Naive thymus-derived CD8-positive, alpha-beta T cell (primary cell): ENCODE measurements at places on chromosomes 7 and 10.

DNA sequence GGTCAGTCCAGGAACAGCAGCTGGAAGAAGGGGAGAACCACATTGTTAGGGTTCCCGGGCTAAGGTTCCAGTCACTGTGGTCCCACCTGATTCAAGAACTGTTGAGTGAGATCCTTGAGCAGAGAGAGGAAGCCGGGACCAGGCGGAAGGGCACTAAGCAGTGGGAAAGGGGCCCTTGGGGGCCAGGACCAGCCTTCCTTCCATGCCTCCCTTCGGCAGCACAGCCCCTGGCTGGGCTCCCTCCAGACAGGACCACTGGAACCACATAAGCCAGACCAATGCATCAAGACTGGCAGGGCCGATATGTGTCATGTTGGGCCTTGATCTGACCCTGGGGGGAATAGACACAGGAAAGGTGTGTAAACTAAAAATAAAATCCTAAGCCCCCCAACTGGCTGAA lies 103.9 kb downstream of the STRA8 start:
- DNase-seq: no peak

DNA sequence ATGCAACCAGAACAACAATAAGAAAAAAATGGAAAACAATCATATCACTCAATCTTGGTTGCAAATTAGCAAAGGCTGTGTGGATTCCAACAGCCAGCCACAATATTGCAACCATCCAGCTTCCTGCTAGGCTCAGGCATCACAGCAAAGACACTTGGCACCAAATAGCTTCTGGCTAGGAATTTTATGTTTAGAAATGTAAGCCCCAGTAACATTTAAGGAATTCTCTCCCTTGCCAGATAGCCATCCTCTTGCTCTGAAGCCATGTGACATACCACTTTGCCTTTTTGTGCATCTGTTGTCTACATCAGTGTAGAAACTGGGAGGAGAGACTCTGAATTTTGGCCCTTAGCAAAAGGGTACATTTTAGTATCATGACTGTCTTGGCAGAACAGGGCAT lies 22.2 kb downstream of the MKX start:
- no peak for DNase-seq

DNA sequence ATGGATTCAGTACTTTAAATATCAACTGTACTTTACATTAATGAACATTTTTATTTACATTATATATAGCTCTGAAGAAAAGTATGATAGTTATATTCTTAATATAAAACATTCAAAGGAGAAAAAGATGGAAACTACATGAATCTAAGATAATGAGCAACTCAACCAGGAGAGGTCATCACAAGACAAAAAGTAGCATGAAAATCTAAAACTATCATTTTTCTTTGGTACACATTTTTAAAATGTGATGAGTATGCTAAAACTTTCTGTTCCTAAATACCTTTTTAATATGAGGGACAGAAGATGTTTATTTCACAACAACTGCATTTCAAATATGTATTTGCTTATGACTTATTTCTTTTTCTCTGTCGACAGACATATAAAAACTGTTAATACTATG lies 2.4 kb downstream of the CNTNAP2 start:
- no peak for DNase-seq

DNA sequence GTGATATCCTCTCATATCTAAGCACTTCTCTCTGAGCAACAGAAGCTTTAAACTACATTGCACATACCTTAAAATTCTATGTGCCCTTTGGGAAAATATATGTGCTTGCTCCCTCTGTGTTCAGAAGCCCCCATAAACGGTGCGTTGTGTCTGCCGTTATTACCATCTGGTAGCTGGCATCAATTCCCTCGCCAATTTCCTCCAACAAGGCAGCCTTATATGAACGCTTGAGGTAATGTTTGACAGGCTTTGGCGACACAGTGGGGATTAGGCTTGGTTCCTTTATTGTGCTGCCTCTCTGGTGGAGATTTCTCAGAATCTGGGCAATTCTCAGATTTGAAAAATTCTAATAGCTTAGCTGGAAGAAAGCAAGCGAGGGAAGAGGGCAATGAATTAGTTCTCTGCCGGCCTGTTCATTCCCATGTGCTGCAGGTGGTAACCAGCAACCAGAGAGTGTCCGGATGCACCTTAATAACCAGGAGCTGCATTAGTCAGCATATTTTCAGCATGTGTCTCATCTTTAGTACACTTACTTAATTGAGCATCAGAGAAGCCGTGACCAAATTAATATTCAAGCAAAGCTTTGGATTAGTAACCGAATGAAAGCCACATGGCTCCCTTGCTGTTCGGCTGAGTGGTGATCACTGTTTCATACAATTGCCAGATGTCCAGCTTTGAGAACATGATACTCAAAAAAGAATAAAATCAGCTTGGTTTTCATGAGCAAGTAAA lies 7.3 kb upstream of the PPP1R17 start:
- DNase-seq: no peak

- DNase-seq: no peak
These were observed 9.6 kb upstream of the GDF2 start for GRCh38 chr10:47312663-47312995.

GRCh38 chr7:151020231-151020630 lies 4.1 kb downstream of the ATG9B start:
- no peak for DNase-seq

DNA sequence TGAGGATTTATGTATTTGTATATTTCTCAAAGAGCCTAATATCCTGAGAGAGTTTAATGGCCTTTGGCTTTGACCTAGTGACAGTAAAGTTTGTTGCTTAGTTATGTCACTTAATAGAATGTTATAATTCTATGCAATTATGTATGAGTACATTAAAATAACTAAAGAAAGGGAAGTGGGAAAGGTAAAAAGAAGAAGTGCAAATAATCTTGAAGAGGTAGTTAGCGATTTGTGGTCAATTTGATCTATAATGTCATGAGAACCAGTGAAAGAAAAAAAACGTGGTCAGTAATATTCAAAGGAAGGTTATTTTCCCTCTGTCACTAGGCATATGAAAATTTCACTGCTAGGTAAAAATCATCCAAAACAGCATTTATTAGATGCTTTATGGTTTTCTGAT lies 143.4 kb upstream of the LSM8 start:
- no peak for DNase-seq

GRCh38 chr10:16919121-16919982 lies 102.1 kb upstream of the RSU1 start:
- no peak for DNase-seq

DNA sequence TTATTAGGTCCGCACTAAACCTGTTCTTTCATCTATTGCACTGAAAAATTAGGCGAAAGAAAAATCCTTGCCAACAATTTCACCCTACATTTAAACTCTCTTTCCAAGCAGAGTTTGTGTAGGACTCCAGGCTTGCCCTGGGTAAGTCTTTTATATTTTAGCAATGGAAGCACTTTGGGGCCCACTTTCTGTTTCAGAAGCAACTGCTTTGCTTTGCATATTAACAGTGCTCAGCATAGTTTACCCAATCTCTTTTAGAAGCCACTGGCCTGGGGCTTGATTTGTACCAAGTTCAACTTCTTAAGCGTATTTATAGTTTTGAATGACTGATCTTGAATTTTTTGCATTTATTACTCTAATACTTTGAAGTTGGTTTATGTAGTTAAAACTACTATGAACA lies 78.8 kb upstream of the MDFIC start:
- DNase-seq: no peak

GRCh38 chr10:60267802-60268201 lies 121.9 kb downstream of the ANK3 start:
- no peak for DNase-seq

- DNase-seq: no peak
These were observed 101.9 kb upstream of the NPTX2 start for GRCh38 chr7:98515201-98515600.

DNA sequence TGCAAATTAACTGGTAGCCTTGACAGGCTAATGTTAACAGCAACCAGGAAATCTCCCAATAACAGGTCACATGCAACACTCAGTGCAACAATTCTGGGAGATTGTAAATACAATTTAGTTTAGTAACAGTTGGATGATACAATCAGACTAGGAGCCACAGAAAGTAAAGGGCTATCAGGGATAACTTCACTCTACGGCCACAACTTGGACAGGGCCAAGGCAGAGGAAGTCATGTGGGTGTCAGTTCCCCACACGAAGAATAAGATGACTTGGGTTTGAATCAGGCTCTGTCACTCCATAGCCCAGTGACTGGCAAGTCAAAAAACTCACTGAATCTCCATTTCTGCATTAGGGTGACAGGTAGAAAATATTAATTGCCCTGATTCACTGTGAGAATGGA lies 217.3 kb upstream of the CCDC6 start:
- no peak for DNase-seq

GRCh38 chr10:106716381-106716780 lies 448.1 kb downstream of the SORCS1 start:
- DNase-seq: no peak

DNA sequence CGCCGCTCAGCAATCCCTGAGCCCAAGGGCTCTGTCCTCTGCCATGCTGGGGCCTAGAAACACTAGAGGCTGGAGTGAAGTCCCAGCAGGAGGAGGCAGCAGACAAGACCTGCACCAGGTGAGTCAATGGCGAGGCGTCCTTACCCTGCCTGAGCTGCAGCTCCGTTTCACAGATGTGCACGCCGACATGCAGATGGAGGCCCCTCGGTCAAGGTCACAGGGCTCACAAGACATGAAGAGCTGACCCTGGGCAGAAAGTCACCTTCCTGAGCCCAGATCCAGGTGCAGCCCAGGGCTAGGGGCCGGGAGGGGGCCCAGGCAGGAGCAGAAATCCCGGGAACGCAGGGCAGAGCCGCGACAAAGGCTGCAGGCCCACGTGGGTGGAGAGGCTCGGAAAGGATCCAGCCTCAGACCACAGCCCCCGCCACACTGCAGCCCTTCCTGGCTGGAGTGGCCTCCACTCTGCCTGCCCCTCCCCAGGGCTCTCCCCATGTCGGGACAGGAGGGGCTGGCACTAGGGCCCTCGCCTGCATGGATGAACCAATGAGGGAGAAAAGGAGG lies 23.8 kb downstream of the PDGFA start:
- DNase-seq: no peak

- no peak for DNase-seq
These were observed 35.0 kb downstream of the DNAJC12 start for GRCh38 chr10:67802767-67803538.

DNA sequence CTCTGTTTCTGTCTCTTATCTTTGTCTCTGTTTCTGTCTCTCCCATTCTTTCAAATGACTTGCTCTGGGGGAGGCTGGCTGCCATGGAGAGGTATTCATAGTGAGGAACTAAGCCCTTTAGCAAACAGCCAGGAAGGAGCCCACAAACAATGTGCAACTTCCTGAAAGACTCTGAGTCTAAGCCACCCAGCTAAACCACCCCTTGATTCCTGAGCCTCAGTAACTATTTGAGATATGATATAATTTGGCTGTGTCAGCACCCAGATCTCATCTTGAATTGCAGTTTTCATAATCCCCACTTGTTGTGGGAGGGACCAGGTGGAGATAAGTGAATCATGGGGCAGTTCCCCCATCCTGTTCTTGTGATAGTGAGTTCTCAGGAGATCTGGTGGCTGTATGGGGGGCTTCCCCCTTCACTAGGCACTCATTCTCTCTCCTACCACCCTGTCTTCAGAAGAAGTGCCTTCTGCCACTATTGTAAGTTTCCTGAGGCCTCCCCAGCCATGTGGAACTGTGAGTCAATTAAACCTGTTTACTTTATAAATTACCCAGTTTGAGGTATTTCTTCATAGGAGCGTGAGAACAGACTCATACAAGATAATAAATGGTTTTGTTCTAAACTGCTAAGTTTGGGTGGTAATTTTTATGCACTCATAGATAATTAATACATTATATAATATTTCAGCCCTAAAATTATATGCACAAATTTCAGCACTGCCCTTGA lies 121.2 kb upstream of the FOXP2 start:
- DNase-seq: no peak

GRCh38 chr7:48628793-48629349 lies 295.5 kb upstream of the CDC14C start:
- no peak for DNase-seq

GRCh38 chr10:96285331-96285752 lies 14.0 kb upstream of the BLNK start:
- DNase-seq: no peak

GRCh38 chr10:37707829-37708578 lies 149.4 kb downstream of the ZNF248 start:
- no peak for DNase-seq

- DNase-seq: no peak
These were observed 225.0 kb downstream of the SDHAF3 start for GRCh38 chr7:97342512-97342911.

DNA sequence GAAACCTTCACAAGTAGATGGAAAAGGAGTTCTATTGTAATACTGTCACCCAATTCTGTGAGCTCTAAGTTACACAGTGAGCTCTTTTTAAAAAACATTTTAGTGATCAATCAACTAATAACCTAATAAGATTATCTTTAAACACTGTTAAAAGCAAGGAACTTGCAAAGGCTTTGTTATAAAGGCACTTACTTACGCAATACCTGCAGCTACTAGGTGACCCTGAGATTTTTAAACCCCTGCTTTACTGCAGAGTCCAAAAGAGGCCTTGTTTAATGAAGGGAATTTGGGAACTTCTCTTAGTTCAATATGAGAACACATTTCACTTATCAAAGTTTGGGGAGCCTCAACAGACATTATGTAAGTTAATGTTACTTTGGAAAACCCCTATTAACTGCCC lies 53.3 kb downstream of the P4HA1 start:
- DNase-seq: no peak

DNA sequence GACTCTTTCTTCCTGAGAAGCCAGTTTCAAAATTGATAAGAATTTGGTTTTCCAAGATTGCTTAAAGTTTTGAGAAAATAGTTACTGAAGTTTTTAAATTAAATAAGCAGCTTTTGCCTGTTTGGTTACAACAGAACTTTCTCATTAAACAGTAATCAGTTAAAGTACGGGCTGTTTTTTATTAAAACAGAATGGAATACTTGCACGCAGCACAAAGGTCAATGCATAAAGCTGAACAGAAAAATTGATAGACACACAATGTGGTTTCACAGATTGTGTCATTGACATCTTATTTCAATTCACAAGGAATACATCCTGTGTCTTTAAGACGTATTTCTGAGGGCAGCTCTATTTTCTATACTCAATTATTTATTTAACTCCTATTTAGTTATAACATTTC lies 192.2 kb downstream of the PRKG1 start:
- DNase-seq: no peak

DNA sequence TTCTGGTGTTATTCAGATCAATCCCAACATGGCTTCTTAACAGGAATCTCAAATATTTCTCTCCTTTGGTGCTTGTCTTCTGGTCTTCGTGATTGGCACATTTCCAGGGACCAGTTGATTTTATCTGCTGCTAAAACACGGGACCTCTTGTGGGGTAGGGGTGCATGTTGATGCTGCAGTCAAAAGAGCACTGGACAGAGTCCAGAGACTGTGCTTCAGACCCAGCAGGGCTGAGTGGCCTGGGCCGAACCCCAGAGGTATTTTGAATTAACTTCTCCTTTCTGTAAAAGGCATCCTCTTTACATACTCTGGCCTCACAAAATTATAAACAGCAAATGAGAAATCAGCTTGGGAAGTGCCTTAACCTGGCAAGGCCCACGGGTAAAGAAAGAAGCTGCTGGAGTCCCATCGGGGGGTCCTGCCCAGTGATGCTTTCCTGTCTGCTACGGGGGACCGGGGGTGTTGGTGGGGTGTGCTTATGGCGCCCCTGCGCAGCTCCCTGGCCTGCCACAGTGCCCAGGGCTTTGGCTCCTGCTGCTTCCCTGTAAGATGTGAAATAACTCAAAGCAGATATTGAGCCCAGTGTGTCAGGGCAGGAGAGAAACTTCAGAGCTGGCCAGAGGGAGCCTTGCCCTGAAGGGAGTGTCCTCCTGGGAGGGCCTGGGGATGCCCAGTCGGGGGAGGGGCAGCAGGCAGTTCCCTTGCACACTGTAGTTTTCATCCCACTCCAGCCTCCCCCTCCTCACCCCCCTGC lies 230.5 kb downstream of the TCF7L2 start:
- DNase-seq: no peak

GRCh38 chr10:117761695-117762094 lies 219.1 kb downstream of the EMX2 start:
- no peak for DNase-seq
